ENCODE measurements at places on chromosomes 7 and 10.
A peak's percentile ranks its signal among the peaks of the same experiment; 100 is the strongest.

GRCh38 chr7:106982415-106982814 is 62.1 kb upstream of the PRKAR2B start:
- DNase-seq, result no peak
- peak overlapping the region; percentile 77 for H3K27ac ChIP-seq
- no peaks in the 10 kb centered on the region for H3K27me3 ChIP-seq

- peaks cover 11% of the 10 kb centered on the region for H3K27me3 ChIP-seq
- H3K27ac ChIP-seq, result no peak overlapping the region
- no peaks in the 10 kb centered on the region for H3K4me1 ChIP-seq
- H3K36me3 ChIP-seq, result no peaks in the 10 kb centered on the region
- no peak for DNase-seq
Observed at GRCh38 chr7:128887169-128888038, 23.1 kb downstream of the KCP start.

DNA sequence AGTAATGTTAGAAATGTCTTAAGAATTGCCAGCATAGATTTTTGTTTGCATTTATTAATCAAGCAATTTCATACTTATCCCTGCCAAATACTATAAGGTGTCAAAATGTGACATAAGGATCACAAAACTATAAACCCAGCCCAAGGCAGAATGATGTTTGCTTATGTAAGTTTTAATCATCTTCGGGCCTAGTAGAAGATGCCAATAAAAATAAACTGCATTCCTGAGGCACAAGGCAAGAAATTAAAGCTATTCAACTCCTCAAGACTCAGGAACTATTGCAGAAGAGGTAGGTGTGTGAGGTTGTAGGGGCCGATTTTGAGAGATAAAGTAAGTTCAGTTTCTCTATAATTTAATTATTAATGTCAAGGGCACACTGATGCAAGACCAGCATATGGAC is 189.4 kb upstream of the AHR start:
- no peak overlapping the region for H3K4me3 ChIP-seq
- no peak for DNase-seq
- H3K27ac ChIP-seq, result no peak overlapping the region
- no peaks in the 10 kb centered on the region for H3K27me3 ChIP-seq

DNA sequence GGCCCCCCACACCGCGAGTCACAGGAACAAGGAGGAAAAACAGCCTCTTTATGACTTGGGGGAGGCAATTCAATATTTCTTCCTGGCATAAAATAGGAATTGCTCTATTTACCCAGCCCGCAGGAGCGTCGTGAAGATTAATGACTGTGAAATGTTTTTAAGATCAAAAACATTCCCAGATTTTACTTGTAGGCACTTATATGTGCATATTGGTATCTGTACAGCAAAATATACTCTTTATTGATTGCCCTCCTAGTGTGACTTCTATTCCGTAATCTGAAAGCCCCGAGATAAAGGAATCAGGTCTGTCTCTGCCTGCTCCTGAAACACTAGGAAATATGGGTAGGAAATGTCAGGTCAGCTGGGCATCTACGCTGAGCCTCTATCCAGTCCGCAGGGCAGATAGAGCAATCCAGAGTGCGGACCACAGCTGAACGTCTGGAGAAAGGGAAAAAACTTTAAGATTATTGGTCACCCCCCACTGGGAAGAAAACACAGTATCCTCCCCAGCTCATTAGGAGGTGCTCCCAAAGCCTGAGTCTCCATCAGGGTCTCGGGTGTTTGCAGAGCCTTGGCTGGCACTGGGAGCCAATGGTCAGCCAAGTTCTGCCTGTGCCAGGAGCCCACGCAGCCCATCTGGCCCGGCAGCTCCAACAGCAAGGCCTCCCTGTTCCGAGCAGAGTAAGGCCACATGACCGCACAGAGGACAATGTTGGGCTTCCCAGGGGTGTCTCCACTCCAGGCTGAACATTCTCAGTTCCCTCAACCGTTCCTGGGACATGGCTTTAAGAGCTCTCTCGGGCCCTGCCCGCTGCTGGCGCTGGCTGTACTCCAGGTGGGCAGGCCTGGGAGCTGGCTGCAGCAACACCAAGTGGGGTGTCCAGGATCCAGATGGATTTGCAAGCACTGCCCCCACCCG is 7.7 kb downstream of the CTBP2 start:
- DNase-seq, result no peak
- H3K27me3 ChIP-seq, result no peaks in the 10 kb centered on the region
- H3K27ac ChIP-seq, result peak overlapping the region; percentile 100
- peaks cover 11% of the 10 kb centered on the region for H3K36me3 ChIP-seq

DNA sequence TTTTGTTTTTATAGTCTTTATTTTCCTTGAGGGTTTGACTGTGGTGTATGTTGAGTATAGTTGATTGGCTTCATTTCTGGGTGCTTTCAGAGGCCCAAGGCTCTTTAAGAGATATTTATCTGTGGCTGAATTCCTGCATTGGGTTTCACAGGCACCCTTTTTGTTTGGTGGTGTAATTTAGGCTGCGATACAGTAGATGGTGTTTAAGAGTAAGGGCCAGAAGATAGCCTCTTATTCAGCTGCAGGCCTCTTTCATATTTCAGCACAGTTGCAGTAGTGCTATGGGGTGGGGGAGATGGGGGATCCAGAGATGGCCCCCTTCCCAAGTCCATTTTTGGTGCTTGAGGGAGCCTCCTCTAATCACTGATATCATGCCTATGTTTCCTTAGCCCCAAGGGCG is 69.7 kb downstream of the MGAM2 start:
- DNase-seq, result no peak
- H3K4me1 ChIP-seq, result peaks cover 5% of the 10 kb centered on the region
- H3K36me3 ChIP-seq, result no peaks in the 10 kb centered on the region
- H3K27ac ChIP-seq, result no peak overlapping the region

DNA sequence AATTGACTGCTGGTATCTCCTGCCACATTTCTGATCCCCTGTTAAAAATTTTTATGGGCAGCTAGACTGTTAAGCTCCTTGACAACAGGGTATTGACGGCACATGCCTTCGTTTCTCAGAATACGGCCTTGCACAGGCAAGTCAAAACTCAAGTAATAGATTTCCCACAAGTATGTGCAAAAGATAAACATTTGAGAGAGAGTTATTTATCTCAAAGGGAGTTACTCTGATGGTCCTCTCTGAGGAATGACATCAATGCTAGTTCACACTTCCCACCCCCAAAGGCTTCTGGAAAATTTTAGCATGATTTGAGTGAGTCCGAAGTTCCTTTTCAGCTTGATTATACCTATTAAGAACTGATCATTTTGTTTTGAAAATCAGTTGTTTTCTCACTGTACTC is 71.9 kb downstream of the JCAD start:
- H3K27me3 ChIP-seq, result no peaks in the 10 kb centered on the region
- peaks cover 2% of the 10 kb centered on the region for H3K36me3 ChIP-seq
- no peak overlapping the region for H3K27ac ChIP-seq
- no peak for DNase-seq
- no peak overlapping the region for H3K4me3 ChIP-seq
- H3K4me1 ChIP-seq, result no peaks in the 10 kb centered on the region

DNA sequence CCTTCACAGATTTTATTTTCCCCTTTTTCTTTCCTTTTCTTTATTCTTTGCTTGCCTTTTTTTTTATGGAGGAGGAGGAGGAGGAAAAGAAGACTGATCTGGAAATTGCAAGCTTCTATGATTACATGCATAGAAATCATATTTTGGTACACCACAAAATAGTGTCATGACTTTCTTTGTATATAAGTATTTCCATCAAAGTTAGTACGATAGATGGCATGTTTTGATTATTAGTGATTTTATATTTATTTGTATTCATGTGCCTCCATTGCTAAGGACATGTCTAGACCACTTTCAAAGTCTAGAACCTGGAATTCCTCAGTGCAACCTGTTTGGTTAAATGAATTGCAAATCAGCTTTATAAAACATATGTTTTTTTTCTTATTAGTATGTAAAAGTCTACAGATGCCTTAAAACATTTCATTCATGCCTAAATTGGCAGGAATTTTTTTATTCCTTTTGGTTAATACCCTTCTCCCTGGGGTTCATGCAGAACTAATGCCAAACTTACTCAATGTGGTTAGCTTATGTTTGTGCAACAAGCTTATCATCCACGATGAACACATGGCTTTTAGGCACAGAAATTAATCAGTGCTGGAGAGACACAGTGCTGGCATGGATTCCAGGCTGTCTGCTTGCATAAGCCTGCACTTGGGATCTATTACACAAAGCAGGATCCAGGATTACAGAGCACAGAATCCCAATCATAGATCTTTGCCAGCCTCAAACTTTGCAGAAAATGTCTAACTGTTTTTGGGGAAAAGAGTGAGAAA is 213.1 kb downstream of the CHRM2 start:
- H3K4me1 ChIP-seq, result no peaks in the 10 kb centered on the region
- no peak overlapping the region for H3K4me3 ChIP-seq
- H3K36me3 ChIP-seq, result no peaks in the 10 kb centered on the region
- no peak overlapping the region for H3K27ac ChIP-seq
- no peaks in the 10 kb centered on the region for H3K27me3 ChIP-seq

- no peaks in the 10 kb centered on the region for H3K36me3 ChIP-seq
- H3K27me3 ChIP-seq, result no peaks in the 10 kb centered on the region
- DNase-seq, result no peak
- no peaks in the 10 kb centered on the region for H3K4me1 ChIP-seq
Observed at GRCh38 chr10:64486901-64487300, 965.7 kb downstream of the REEP3 start.

DNA sequence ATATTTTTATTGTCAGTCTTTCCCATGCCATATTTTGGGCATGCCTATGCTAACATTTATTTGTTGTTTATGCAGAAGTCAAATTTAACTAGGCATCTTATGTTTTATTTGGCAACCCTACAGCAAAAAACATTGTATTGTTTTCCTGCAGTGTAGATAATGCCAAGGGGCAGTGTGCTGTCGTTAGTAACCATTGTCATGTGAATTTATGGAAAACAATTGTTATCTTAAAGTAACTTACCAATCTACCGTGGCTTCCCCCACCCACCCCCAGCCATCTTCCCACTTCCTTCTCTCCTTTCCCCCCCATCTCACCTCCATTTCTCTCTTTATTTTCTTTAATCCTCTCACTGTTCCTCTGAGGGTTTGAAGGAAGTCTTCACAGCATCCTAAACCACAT is 370.5 kb downstream of the ACTR3B start:
- no peak overlapping the region for H3K4me3 ChIP-seq
- no peaks in the 10 kb centered on the region for H3K4me1 ChIP-seq
- H3K36me3 ChIP-seq, result no peaks in the 10 kb centered on the region
- H3K27ac ChIP-seq, result no peak overlapping the region
- DNase-seq, result no peak

- peak overlapping the region; percentile 3 for H3K27ac ChIP-seq
- peak overlapping the region; percentile 56 for H3K4me3 ChIP-seq
- H3K27me3 ChIP-seq, result no peaks in the 10 kb centered on the region
- peaks cover 8% of the 10 kb centered on the region for H3K36me3 ChIP-seq
Observed at GRCh38 chr7:152411389-152411788, 24.4 kb downstream of the KMT2C start.

GRCh38 chr10:132963430-132963960 is 21.1 kb upstream of the CFAP46 start:
- H3K27me3 ChIP-seq, result peaks cover 33% of the 10 kb centered on the region
- no peak for DNase-seq
- peaks cover 9% of the 10 kb centered on the region for H3K4me1 ChIP-seq
- no peaks in the 10 kb centered on the region for H3K36me3 ChIP-seq
- no peak overlapping the region for H3K4me3 ChIP-seq

DNA sequence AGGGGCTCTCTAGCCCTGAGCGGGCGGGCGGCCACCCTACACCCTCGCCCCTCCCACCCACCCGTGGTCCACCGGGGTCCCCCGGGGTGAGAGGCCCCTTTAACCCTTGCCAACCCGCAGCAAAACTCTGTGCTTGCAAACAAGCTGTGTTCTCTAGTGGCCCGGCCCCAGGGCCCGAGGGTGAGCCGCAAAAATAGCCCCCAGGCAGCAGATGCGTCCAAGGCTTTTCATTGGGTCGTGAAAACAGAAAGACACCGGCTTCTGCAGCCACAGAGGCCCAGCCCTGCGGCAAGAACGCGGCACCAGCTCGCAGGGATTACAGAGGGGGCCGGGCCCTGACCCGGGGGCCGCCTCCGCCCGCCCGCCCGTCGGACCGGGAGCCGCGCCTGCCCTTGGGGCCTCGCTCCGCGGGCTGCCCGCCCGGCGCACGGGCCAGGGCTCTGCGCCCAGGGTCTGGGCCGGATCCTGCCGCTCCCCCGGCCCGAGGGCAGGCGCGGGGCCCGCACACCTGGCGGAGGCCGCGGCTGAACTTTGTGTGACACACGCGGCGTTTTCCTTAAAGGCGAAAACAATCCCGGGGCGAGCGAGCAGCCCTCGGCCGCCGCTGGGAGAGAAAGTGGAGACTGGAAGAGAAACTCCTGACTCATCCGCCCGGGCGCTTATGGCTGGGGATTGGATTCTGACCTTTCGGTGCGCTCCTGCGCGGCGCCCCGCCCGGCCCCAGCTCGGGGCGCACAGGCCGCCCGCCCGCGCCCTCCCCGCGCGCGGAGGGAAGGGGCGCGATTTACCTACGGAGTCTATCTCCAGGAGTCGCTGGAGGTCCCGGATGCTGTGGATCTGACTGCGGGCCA is 2.8 kb downstream of the PDGFA start:
- H3K27me3 ChIP-seq, result peaks cover 5% of the 10 kb centered on the region
- peaks cover 17% of the 10 kb centered on the region for H3K4me1 ChIP-seq
- peak overlapping the region; percentile 34 for H3K27ac ChIP-seq
- peak overlapping the region; percentile 67 for H3K4me3 ChIP-seq
- peaks cover 3% of the 10 kb centered on the region for H3K36me3 ChIP-seq

GRCh38 chr10:124653811-124654651 is 90.1 kb downstream of the FAM53B start:
- H3K27me3 ChIP-seq, result no peaks in the 10 kb centered on the region
- H3K4me3 ChIP-seq, result no peak overlapping the region
- no peak for DNase-seq
- no peak overlapping the region for H3K27ac ChIP-seq
- H3K4me1 ChIP-seq, result peaks cover 2% of the 10 kb centered on the region

- H3K27me3 ChIP-seq, result peaks cover 20% of the 10 kb centered on the region
- H3K4me1 ChIP-seq, result peaks cover 31% of the 10 kb centered on the region
- DNase-seq, result peak; percentile 48
- peak overlapping the region; percentile 83 for H3K27ac ChIP-seq
- H3K36me3 ChIP-seq, result peaks cover 12% of the 10 kb centered on the region
Observed at GRCh38 chr10:97771055-97771891, 526 bp downstream of the SFRP5 start.

GRCh38 chr7:36355490-36355889 is 34.2 kb upstream of the ANLN start:
- peaks cover 21% of the 10 kb centered on the region for H3K4me1 ChIP-seq
- no peaks in the 10 kb centered on the region for H3K27me3 ChIP-seq
- no peak overlapping the region for H3K4me3 ChIP-seq

DNA sequence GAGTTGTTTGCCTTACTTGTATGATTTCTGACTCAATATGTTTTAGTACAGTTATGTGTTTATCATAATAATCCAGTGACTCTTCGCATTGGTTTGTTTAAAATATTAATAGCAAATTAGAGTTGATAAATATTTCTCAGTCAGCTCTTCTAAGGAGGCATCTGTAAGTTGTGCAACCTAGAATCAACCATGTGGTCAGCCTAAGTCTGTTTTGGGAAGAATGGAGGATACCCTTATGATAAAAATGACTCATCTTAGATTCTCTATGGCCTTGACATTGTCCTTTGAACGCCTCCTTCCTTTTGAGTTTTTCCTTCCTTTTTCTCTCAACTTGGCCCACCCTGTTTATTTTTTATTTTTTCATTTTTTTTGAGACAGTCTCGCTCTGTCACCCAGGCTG is 18.8 kb downstream of the DNAJC9 start:
- peaks cover 6% of the 10 kb centered on the region for H3K36me3 ChIP-seq
- no peak overlapping the region for H3K27ac ChIP-seq

Data from progenitor cell of endocrine pancreas (in vitro differentiated cells).